ENCODE measurements at places on chromosomes 12 and 14. TPM values are rescaled to one million over a fixed set of nuclear protein-coding genes. Genes with fewer than 3 reads are reported as not detected.

The FAM181A gene
- total RNA-seq = not detected

GRCh38 chr12:107025671-107026070 is 38.7 kb upstream of the MTERF2 start:
- no peaks in the 10 kb centered on the region for H3K4me1 ChIP-seq
- no peaks in the 10 kb centered on the region for H3K36me3 ChIP-seq

DNA sequence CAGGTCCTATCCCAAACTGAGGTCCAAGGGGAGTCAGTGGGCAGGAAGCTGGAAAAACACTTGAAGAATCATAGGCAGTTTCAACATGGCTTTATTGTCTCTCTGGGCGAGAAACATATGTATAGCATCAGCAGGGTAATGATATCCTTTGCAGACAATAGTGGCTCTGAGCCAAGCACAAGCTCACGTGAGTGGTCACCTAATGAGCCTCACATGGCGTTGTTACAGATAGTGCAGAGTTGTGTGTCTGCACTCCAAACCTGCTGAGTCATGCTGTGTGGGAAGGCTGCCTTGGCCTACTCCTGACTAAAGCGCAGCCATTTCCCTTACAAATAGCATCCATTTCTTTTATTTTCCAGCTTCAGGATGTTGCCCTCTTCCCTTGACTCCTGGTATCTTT is 105.2 kb upstream of the SYT1 start:
- H3K27me3 ChIP-seq = no peaks in the 10 kb centered on the region
- H3K4me3 ChIP-seq = no peak overlapping the region
- no peak for DNase-seq
- no peak overlapping the region for H3K27ac ChIP-seq
- H3K4me1 ChIP-seq = no peaks in the 10 kb centered on the region
- no peaks in the 10 kb centered on the region for H3K36me3 ChIP-seq

The AMHR2 gene
- total RNA-seq = not detected

- no peak overlapping the region for H3K4me3 ChIP-seq
- H3K27me3 ChIP-seq = no peaks in the 10 kb centered on the region
- no peak overlapping the region for H3K27ac ChIP-seq
- H3K36me3 ChIP-seq = peaks cover 50% of the 10 kb centered on the region
These were observed 98.9 kb downstream of the ARID2 start for GRCh38 chr12:45828402-45828801.

- H3K27ac ChIP-seq = no peak overlapping the region
- no peaks in the 10 kb centered on the region for H3K36me3 ChIP-seq
- H3K27me3 ChIP-seq = peaks cover 3% of the 10 kb centered on the region
- no peak overlapping the region for H3K4me3 ChIP-seq
- H3K4me1 ChIP-seq = peaks cover 2% of the 10 kb centered on the region
These were observed 20.7 kb downstream of the NID2 start for GRCh38 chr14:52048116-52048515.

The PAX9 gene
- total RNA-seq = not detected

DNA sequence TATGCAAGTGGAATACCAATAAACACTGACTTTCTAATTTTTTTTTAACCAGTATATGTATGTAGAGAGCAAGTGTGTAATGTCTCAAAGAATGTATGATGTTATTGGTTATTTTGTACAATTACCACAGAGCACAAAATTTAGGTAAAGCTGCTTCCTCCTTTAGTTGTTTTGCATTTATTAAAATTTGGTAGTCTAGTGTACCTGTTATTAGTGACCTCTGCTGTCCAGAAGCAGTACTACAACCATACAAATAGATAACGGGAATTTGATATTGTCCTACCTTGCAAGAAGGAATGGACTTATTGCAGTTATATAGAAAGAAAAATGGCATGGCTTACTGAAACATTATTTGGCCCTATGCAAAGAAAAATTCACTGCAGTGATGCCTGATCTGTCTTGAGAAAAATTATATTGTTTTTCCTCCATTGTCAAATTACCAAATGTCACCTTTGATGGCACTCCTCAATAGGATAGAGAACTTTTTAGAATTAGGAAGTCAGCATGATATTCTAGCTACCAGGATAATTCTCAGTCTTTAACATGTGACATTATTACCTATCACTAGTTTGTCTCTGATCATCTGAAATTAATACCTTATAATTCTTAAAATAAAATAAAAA is 153.9 kb upstream of the RMST start:
- H3K4me3 ChIP-seq = no peak overlapping the region
- peaks cover 1% of the 10 kb centered on the region for H3K4me1 ChIP-seq
- H3K36me3 ChIP-seq = no peaks in the 10 kb centered on the region
- peaks cover 6% of the 10 kb centered on the region for H3K27me3 ChIP-seq
- no peak overlapping the region for H3K27ac ChIP-seq

The NFATC4 gene
- total RNA-seq = not detected

The DDX51 gene
- total RNA-seq = 27.5 TPM

- H3K4me3 ChIP-seq = no peak overlapping the region
- H3K27ac ChIP-seq = no peak overlapping the region
- peaks cover 2% of the 10 kb centered on the region for H3K4me1 ChIP-seq
- peaks cover 18% of the 10 kb centered on the region for H3K36me3 ChIP-seq
These were observed 41.2 kb downstream of the COCH start for GRCh38 chr14:30915596-30915995.

DNA sequence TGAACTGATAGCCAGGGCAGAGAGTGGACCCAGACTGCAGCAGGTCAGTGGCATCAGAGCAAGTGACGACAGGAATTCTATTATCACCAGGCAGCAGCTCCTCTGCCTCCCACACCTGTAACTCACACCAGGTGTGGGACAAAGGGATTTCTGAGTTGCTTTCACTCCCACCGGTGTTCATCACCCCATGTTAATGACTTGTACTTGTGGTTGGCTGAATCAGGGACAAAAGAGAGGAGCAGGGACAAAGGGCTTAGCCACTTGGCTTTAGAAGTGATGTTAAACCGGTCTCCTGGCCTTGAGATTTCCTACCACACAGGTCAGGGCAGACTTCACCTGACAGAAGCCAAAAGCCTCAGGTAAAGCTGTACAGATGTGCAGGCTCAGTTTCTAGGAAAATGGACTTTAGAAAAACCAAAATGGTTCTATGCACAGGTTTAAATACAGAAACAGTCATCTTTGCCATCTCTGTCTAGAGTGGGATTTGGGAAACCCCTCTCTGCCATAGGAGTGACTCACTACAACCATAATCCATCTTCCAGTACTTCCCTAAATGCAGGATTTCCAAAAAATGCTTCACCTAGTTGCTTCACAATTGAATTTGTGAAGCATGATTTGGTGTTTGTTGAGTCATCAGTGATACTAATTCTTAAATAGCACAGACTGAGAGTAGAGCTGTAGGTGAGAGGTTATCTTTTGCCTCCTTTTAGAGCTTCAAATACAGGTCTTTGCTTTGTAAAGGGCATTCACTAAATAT is 158.5 kb downstream of the PRKCH start:
- no peaks in the 10 kb centered on the region for H3K27me3 ChIP-seq
- peaks cover 75% of the 10 kb centered on the region for H3K36me3 ChIP-seq
- peak overlapping the region; percentile 93 for H3K27ac ChIP-seq

GRCh38 chr12:132689227-132689626 is 1.8 kb downstream of the PXMP2 start:
- peaks cover 20% of the 10 kb centered on the region for H3K4me1 ChIP-seq
- peaks cover 33% of the 10 kb centered on the region for H3K36me3 ChIP-seq
- H3K27ac ChIP-seq = peak overlapping the region; percentile 39
- H3K4me3 ChIP-seq = peak overlapping the region; percentile 69

- H3K27me3 ChIP-seq = peaks cover 7% of the 10 kb centered on the region
- H3K27ac ChIP-seq = no peak overlapping the region
- H3K4me3 ChIP-seq = no peak overlapping the region
- no peaks in the 10 kb centered on the region for H3K36me3 ChIP-seq
These were observed 102.4 kb downstream of the TMTC1 start for GRCh38 chr12:29681370-29681769.

DNA sequence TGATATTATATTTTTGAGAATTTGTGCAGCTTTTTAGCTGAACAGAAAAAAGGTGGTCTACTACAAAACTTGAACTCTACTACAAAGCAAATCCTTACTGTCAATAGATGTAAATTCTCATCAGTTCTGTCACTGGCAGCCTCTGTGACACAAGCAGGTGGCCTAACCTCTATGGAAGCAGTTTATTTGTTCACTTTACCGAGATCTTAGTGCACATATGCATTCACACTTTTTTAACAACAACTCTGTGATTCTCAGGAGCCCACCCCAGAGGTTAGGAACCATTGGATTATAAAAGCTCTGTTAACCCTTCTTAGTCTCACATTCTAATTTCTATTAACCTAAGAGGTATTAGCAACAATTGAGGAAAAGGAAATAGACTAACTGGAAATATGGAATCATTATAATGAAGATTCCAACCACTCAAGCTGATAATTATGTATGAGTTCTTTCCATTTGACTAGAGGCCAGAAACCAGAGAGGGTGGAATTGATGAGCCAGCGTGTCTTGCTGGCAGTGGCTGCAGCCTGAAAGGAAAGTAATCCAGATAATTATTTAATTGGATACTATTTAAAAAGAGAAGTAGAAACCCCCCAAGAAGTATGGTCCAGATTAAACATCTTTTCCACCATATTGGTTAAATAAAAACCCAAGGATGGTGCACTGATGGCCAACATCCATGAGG is 451.1 kb downstream of the TMEM117 start:
- H3K36me3 ChIP-seq = no peaks in the 10 kb centered on the region
- no peak overlapping the region for H3K4me3 ChIP-seq
- H3K4me1 ChIP-seq = peaks cover 17% of the 10 kb centered on the region

DNA sequence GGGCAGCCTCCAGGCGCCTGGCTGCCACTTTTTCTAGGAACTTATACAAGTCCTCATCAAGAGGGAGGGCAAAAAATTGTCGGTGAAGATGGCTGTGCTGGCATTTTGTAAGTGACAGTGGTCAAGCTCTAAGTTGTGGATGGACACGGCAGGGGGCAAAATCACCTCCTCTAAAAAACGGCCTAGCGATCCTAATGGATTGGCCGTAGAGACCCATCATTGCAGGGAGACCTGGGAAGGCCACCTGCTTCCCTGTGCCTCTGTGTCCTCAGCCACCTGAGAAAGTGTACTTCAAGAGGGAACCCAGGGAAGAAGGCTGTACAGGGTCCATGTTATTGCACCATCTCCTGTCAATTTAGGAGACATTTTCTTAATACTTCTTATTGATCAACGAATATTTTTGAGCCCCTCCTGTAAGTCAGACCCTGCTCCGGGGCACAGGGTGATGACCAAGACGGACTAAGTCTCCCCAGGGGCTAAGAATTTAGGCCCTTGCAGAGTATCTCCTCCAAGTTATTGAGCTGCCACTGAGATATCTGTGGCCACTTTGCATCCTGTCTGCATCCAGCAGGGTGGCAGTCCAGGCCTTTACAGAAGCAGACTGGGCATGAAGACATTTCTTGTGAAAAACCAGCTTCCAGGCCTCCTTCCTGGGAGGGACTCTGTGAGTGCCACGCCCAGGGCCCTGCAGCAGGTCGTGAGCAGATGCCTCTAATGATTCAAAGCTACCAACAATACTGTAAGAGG is 40.5 kb downstream of the PSMA6 start:
- no peaks in the 10 kb centered on the region for H3K27me3 ChIP-seq
- DNase-seq = peak; percentile 54
- peaks cover 34% of the 10 kb centered on the region for H3K4me1 ChIP-seq
- H3K4me3 ChIP-seq = peak overlapping the region; percentile 36
- peak overlapping the region; percentile 86 for H3K27ac ChIP-seq

Measured in activated CD4-positive, alpha-beta T cell treated with anti-CD3 and anti-CD28 coated beads, Interleukin-2, amount 10 ng/mL, durations not matched to agents 7 days and 5 days (primary cell).